Activated naive CD4-positive, alpha-beta T cell treated with Interleukin-2 at 50 U/mL for 16 hours (primary cell): ENCODE measurements at places on chromosomes 1 and 21.

DNA sequence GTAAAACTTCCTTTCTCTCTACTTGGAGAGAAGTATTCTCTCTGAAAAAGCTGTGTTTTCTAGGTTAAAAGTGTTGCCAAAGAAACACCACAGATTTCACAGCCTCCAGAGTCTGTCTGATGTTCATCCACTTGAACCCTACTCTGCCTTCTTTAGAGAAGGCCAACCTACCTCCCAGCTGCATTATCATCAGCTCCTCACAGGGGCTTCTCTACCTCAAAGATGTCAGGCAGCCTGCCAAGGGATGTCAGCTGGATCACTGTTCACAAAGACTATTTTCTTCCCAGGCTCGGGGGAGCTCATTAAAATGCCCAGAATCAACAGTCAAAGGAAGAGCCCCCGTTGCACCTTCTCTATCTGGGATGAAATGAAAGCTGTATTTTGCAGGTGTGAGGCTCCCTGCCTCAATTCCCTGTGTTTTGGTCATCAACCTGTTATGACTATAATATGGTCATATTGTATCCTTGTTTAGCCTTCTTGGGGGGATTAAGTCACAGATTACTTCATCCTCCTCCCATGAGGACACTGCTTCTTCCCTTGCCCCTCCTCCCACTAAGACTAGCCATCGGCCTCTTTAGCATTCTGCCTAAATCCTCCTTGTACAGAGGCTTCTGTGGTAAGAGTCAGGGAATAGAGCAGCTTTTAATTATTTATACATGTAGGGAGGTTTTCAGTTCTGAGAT lies 25.7 kb downstream of the ANGPTL7 start:
- no peak for DNase-seq

DNA sequence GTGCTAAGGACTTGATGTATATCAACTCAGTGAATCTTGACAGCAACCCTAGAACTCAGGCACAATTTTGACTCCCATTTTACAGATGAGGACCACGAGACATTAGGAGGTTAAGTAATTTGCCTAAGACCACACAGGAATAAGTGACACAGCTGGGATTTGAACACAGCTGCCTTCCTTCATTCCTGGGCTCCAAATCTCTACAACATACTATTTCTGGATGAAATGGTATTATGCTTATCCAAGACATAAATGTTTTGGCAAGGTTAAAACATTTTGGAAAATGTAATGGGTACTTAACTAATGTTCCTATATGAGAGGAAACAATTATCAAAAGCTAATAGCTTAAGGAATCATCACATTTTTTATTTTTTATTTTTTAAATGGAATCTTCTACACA lies 4.8 kb downstream of the CLDN8 start:
- no peak for DNase-seq

- no peak for DNase-seq
Observed at GRCh38 chr1:244104309-244105060, 53.4 kb downstream of the ZBTB18 start.

DNA sequence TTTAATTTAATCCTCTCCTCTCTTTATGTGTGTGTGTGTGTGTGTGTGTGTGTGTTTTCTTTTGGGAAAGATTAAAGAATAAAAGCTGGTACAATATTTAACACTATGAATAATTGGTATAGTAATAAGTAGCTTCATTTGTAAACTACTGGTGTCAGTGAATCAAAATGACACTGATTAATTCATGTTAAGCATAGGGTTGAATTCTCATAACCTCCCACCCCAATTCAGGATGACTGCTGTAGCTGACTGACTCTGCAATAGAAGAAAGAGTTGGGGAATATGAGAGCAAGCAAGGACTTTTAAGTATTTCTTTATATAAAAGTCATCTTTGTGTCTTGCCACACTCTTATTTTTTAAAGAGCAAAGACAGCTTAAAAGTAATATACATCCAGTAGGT lies 13.1 kb downstream of the SLC30A7 start:
- no peak for DNase-seq

GRCh38 chr21:42527127-42527488 lies 13.5 kb downstream of the SLC37A1 start:
- no peak for DNase-seq

DNA sequence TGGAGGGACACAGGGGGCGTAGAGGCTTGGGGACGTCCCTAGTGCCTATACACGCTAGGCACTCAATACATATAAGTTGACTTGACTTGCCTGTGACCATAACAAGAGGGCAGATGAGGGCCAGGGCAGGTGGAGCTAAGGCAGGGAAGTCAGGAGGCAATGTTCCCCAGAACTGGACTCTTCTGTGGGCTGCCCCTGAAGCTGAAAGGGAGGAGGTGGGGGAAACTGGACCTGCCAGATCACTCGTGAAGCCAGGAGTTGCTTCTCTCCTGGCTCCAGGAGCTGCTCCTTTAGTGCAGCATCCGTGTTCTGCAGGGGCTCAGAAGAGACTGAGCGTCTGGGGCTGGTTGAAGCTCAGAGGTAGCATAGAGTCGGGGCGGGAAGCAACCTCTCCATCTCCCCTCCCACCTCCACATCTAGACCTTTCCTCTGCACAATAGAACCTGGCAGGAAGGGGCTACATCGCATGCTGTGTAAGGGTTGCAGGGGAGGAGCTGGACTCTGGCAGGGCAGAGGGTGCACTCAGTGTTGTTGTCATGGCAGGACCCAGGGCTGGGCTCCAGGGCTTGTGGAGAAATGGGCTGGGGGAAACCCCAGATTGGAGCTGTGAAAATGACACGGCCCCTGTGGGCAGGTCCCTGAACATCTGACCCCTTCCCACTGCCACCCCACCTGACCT lies 2.9 kb upstream of the SEMA4A start:
- no peak for DNase-seq

- DNase-seq, result no peak
Observed at GRCh38 chr1:180026556-180026955, 71.9 kb downstream of the CEP350 start.

- DNase-seq, result no peak
Observed at GRCh38 chr1:164756741-164757140, 197.8 kb downstream of the PBX1 start.

DNA sequence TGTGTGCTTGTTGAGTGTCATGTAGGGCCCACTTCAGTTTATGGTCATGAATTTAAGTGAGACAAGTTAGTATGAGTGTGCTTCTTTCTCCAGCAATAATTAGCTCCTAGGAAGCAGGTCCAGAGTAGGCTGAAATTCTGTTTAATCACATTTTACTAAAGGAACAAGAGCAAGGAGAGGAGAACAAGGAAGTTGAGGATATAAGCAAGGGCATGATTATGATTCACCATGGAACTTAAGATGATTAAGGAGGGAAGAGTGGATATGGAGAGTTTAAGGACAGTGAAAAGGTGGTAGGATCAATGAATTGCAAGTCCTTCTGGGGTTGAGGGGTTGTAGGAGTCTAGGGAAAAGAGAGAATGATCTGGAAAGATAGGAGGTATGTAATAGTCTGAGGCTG lies 3.1 kb upstream of the DIPK1A start:
- DNase-seq, result no peak

- DNase-seq, result no peak
Observed at GRCh38 chr1:35539824-35540261, 17.4 kb downstream of the KIAA0319L start.

DNA sequence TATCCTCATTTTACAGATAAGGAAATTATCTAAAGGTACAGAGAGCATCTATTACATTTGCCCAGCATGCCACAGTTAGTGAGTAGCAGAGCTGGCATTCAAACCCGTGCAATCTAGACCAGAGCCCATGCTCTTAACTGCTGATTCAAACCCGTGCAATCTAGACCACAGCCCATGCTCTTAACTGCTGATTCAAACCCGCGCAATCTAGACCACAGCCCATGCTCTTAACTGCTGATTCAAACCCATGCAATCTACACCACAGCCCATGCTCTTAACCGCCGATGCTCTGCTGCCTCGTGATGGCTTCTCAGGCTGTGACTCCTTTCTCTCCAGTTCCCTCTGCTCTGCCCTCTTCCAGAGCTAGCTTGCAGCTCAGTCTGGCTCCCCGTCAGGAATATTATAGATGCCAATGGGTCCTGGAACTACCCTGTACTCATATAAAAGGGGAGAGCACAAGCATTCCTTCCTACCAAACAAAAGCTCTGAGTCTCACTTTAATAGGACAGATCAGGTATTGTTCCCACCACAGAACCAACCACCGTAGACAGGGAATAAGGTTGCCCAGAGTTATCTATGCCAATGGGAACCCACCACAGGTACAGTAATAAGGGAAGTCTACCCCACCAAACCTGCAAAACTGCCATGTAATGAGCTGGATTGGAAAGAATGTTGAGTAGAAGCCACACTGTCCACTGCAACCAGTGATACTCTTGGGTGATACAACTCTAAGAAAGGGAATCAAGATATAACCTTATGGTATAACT lies 78.4 kb downstream of the SMYD3 start:
- DNase-seq, result peak; percentile 20

- no peak for DNase-seq
Observed at GRCh38 chr1:154541231-154541630, 17.2 kb downstream of the UBE2Q1 start.
